ENCODE measurements at places on chromosomes 12 and 14.

- DNase-seq = peak; percentile 21
These were observed 89.6 kb downstream of the TTC7B start for GRCh38 chr14:90726656-90727055.

GRCh38 chr14:99387880-99388279 is 92.8 kb downstream of the SETD3 start:
- DNase-seq = no peak

DNA sequence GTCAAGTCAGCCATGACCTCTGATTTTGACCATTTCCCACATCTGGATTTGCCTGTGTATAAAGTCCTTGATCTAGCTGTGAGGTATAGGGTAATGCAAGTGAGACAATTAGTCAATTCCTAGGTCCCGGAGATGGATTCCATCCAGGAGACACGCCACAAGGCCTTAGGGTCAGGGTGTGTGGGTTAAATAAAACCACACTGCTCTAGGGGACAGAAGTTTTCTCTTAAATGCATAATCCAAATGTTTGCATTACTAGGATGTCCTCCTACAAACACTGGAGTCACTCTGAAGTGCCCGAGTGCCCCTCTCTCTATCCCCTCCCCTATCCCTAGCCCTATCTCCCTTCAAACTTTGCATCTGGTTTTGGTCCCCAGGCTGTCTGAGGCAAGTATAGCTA is 26.8 kb downstream of the LRIG3 start:
- DNase-seq = no peak

DNA sequence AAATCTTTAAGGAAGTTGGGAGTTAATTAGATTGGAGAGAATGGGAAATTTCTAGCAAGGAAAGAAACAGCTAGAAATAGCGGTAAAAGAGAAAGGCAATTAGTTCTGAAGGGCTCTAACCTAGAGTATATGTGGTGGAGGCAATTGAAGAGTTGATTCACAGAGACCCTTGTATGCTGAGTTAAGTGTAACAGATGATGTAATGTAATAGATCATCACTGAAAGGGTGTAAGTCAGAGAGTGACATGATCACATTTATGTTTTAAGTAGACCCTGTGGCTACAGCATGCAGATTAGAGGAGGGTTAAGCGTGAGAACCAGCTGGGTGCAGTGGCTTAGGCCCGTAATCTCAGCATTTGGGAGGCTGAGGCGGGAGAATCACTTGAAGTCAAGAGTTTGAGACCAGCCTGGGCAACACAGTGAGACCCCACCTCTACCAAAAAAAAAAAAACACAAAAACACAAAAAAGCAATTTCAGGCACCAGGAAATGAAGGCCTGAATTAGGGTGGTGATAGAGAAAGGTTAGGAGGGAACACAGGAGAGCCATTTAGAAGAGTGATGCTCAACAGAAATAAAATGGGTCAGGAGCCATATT is 3.0 kb downstream of the RBP5 start:
- DNase-seq = no peak

GRCh38 chr12:104513681-104514080 is 56.9 kb downstream of the CHST11 start:
- no peak for DNase-seq

GRCh38 chr12:4289998-4290790 is 16.6 kb downstream of the CCND2 start:
- no peak for DNase-seq

DNA sequence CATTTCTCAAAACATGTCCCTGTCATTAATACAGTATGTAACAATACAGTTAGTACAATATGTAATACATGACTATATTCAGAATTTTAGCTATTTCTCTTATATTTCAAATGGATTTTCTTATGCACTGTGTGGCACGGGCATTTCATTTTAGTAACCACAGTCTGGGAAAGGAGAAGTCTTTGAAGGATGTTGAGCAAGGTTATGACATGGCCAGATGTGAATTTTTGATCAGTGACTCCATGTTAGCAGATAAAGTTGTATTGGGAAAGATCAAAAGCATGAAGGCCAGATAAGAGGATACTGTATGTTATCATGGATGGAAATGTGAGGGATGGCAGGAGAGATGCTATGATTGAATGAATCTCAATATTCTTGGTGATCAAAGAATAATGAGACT is 285.2 kb downstream of the NAV3 start:
- no peak for DNase-seq

DNA sequence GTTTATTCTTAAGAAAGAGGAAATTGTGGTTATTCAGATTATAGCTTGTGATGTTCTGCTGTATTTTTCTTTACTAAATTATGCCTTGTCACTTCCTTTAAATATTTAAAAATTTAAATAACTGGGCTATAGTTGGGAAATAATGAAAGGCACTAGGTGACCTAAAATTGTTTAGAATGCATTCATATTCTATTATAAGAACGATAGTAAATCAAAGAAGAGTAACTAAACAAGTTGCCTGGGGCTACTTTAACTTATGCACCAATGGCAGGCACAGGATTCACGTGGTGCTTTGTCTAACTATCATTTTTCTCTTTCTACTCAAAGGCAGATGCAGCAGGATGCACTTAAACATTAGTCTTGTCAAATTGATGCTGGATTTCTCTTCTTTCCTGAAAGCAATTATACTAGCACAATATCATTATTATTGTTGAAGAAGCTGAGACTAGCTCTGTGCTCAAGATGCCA is 190.7 kb upstream of the PPFIA2 start:
- no peak for DNase-seq

DNA sequence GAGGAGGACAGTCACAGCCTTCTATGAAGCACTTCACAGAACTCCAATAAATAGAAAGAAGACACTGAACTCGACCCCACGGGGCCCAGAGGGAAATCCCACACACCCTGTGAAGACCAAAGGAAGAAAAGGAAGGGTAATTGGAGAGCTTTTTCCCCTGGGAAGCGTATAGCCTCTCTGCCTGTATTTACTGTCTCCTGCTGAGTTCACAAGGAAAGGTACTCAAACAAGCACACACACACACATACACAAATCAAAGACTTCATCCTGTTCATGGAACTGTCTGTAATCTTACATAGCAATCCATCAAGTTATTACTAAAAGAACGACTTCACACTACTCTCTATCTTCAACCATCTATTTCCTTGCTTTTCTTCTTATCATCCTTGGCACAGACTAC is 15.3 kb downstream of the FOXN3 start:
- no peak for DNase-seq

DNA sequence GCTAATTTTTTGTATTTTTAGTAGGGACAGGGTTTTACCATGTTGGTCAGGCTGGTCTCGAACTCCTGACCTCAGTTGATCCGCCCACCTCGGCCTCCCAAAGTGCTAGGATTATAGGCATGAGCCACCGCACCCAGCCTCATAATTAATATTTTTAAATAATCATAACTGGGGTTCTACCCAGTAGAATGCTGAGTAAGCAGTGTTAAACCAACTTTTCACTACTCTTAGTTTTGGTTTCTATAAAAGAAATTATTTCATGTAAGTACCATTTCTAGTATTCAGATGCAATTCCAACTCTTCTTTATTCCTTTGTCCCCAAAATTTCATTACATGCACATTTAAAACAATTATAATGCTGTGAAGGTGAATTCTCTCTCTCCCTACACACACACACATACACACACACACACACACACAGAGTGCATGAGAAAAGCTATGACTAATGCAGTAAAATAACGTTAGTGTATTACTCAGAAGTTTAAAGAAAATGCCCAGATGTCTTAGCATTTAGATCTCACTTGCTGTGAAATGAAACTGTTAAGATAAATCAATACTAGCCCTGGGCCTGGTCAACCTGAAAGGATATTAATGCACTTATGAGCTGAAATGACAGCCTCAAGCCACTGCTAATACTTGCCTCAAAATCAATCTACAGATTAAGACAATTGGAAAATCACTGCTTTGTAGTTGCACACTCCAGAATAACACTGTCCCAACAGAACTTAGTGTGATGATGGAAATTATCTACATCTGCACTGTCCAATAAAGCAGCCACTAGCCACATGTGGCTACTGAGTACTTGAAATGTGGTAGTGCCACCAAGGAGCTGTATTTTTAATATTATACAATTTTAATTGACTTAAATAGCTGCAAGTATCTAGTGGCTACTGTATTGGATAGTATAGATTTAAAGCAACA is 36.0 kb downstream of the PTPN21 start:
- DNase-seq = no peak

GRCh38 chr12:50820177-50820576 is 22.5 kb upstream of the TMPRSS12 start:
- no peak for DNase-seq

GRCh38 chr14:56271970-56272369 is 153.8 kb downstream of the PELI2 start:
- DNase-seq = no peak

- DNase-seq = no peak
These were observed 74.1 kb downstream of the KIF26A start for GRCh38 chr14:104212206-104213095.

DNA sequence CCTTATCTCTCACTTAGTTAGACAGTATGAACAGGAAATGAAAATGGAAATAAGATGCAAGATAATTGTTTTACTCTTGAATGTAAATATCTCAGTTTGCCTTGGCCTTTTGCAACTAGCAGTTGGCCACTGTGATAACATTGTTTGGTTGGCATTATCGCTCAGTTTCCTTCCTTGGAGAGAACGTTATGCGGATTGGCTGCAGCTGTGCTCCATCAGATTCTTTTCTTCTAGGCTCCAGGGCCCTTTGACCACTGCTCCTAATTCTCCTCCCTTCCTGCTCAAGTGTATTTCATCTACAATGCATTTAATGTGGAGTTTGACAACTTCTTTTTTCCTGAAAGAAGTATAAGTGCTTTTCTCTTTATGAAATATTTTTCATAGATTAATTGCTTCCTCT is 284.2 kb downstream of the ADAMTS20 start:
- no peak for DNase-seq
